NCI-H510A (cell line): ENCODE measurements at places on chromosomes 3 and 15.

DNA sequence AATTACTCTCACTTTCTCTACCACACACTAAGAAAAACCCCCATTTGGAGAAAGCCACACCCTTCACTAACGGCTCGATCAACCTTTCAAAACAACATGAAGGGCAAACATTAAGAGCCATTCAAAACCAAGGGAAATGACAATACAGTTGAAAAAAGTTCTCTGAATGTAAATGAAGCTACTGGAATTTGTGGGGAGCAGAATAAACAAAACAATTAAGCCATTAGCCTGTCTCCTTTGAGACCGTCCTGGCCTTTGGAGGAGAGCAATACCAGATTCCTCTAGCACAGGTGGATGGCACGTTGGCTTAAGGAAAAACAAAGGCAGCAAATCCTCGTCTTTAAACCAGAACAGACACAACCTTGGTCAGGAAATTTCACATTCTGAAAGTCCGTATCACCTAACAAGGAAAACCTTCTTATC is 18.7 kb downstream of the MYO1E start:
- no peak for DNase-seq

- DNase-seq, result no peak
Observed at GRCh38 chr15:81723701-81724100, 322.1 kb downstream of the MEX3B start.

- no peak for DNase-seq
Observed at GRCh38 chr15:32738666-32739065, 20.9 kb downstream of the GREM1 start.

GRCh38 chr15:77168616-77169015 is 97.7 kb upstream of the TSPAN3 start:
- DNase-seq, result no peak
